ENCODE measurements at places on chromosomes 6 and 20.
A peak's percentile ranks its signal among the peaks of the same experiment; 100 is the strongest.

GRCh38 chr20:23962272-23962671, 26.3 kb downstream of the GGTLC1 start:
- DNase-seq = no peak

DNA sequence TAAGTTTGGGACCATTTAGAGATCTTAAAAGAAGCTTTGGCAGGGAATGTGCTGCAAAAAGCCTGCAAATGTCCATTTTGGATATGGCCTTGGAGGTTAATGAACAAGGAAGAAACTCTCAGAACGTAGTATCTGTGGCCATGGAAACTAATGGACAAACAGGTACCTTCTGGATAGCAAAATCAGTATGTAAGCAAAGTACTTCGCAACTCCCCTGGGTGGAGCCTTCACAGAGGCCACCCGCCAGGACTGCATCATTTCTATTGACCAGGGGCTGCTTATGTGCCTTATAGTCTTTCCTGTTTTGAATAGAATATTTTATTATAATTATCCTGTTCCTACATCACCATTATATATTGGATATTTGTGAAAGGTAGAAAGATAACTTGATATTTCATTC, 510.8 kb upstream of the SYNCRIP start:
- DNase-seq = no peak

DNA sequence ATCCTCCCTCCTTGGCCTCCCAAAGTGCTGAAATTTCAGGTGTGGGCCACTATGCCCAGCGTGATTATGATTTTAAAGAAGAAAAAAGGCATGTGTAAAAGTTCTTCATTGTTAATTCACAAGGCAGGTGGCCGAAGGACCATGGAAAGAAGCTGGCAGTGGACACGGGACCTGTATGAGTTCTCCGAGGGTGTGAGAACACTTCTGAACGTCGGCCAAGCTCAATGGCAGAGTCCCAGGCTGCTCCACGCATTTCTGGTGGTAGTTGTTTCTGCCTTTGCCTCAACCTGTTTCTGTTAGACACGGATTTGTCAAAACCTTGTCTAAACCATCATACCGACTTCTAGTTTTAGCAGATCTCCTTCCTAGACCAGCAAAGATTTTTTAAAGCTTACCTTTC, 36.6 kb downstream of the IL20RA start:
- DNase-seq = no peak

GRCh38 chr6:136786658-136787057, 5.6 kb downstream of the MAP3K5 start:
- no peak for DNase-seq

DNA sequence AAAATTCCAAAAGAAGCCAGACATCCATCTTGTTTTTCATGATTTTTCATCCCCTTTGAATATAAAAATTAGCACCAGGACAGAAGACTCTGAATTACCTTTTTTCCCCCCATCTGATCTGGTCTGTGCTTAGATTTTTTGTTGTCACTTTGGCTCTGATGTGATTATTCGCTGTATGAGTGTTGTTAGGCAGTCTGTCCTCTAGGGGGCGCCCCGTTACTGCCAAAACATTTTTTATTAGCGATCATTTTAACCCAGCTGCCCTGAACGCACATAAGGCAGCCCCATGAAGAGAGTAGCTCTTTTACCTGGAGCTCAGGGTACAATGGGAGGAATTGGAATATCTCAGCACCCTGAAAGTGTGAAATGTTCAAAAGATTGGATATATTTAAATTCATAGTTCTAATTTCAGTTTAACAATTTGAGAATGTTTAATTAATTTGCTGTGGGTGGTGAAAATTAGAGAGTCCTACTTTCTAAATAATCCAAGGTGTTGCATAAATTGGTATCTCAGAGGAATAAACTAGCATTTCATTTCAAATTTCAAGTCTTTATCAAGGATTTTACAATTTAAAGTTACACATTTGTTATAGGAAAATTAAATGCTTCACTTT, 60.8 kb downstream of the PRPH2 start:
- peak; percentile 70 for DNase-seq

DNA sequence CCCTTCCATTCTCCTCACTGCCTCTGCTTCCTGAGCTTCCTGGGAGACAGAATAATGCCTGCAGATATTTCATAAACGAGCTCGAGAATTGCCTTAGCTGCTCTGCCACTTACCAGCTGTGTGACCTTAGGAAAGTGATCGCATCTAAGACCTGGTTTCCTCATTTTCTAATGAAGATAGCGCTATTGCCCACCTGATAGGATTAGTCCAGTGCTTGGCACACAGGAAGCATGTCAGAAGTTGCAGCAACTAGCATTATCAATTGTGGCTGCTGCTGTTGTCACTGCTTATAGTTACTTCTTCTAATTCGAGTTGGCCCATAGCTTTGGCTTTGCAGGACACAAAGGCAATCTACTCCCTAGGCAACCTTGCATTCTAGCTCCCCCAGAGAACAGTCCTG, 305.5 kb upstream of the SGK1 start:
- no peak for DNase-seq

GRCh38 chr6:2859185-2859700, 17.6 kb upstream of the SERPINB1 start:
- DNase-seq = no peak

GRCh38 chr6:151095538-151096254, 144.1 kb upstream of the AKAP12 start:
- DNase-seq = no peak

DNA sequence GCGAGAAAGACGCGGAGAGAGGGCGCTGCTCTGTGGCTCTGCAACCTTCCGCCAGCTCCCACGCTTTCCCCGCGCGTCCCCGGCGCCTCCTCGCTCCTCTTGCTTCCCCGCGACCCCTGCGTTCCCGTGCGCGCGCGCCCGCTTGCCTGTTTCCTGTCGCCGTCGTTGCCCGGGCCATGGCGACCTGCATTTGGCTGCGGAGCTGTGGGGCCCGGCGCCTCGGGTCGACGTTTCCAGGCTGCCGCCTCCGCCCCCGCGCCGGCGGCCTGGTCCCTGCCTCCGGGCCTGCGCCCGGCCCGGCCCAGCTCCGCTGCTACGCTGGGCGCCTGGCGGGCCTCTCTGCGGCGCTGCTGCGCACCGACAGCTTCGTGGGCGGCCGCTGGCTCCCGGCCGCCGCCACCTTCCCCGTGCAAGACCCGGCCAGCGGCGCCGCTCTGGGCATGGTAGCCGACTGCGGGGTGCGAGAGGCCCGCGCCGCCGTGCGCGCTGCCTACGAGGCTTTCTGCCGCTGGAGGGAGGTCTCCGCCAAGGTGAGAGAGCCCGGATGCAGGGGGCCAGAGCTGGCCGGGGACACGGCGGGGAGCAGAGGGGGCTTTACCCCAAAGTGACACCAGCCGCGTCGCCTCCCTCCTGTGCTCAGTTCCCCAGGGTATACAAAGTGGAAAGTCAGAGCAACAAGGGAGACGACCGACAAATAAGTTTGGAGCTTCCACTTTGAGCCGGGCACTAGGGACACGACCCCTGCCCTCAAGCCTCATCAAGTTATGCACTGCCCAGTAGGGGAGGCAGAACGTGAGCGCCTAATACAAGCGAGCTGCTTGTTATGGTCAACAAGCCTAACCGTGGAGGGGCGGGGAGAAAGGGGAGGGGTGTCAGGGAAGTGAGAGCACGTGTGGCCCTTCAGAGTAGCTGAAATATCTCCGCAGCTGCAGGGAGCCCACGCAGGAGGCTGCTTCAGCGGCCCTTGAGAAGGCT, at the start of gene ALDH5A1:
TSS of gene ALDH5A1 (plus strand) at position 149 of the 975 bp plus-strand sequence. CDS start at position 177, 28 bp downstream.
- DNase-seq = peak; percentile 57

GRCh38 chr6:79630883-79631692, at the start of gene SH3BGRL2:
TSS of gene SH3BGRL2 (plus strand) at chr6:79631329. CDS start at chr6:79631462, 133 bp downstream.
- peak; percentile 69 for DNase-seq

DNA sequence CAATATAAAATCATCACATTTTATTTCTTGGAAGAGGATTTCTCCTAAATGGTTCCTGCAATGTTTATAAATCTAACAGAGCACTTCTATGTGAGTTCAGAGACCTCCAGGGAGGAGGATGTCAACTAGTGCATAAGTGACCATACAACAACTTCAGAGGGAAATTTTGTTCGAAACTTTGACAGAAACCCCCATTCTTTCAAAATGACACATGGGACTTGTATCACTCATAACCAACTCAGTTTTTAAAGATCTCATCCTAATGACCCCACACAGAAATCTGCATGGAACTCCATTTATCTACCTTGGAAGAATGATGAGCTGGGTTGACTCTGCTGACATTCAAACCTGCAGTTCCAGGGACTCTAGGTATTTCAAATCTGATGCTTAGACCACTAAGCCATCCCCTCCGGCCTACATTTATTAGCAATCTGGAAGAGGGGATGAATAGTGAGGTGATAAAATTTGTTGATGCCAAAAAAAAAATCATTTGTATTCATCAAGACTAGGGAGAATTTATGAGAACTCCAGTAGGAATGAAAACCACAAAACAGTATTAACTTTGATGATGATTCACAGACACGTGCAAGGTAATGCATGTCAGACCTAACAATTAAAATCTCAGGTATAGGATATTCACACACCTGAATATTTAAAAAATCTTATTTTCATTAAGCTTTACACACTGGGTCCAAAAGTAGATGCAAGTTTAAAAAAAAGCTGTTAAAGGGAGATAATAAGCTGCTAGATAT, 153.0 kb downstream of the REV3L start:
- DNase-seq = no peak

DNA sequence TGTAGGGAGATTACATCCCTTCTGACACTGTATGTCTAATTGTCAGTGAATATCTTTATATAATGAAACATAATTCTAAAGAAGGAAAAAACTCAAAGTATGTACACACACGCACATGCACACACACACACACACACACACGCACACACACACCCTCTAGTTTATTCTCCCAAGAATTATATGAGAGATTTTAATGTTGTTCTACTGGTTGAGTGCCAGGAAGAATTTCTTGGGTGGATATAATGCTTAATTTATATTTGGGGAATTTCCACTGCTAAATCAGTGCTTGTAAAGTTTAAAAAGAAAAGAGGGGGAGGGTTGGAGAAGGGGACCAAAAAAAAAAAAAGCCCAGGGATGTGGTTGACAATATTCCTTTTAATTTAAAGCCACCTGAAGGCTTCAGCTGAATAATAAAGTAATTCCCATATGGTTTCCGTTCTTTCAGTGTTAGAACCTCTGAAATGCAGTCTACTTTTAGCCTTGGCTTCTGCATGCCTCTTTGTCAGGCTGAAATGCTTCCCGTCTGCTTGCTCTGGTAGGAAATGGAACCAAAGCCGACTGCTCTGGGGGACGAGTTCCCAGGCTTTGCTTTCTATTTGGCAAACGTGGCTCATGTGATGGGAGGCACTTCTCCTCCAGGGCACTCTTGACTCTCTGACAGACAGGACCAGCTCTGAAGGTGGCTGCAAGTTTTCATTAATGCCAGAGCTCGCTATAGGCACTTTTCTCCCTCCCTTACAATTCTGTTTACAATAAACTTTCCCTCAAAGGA, 225.4 kb downstream of the PRL start:
- peak; percentile 66 for DNase-seq

DNA sequence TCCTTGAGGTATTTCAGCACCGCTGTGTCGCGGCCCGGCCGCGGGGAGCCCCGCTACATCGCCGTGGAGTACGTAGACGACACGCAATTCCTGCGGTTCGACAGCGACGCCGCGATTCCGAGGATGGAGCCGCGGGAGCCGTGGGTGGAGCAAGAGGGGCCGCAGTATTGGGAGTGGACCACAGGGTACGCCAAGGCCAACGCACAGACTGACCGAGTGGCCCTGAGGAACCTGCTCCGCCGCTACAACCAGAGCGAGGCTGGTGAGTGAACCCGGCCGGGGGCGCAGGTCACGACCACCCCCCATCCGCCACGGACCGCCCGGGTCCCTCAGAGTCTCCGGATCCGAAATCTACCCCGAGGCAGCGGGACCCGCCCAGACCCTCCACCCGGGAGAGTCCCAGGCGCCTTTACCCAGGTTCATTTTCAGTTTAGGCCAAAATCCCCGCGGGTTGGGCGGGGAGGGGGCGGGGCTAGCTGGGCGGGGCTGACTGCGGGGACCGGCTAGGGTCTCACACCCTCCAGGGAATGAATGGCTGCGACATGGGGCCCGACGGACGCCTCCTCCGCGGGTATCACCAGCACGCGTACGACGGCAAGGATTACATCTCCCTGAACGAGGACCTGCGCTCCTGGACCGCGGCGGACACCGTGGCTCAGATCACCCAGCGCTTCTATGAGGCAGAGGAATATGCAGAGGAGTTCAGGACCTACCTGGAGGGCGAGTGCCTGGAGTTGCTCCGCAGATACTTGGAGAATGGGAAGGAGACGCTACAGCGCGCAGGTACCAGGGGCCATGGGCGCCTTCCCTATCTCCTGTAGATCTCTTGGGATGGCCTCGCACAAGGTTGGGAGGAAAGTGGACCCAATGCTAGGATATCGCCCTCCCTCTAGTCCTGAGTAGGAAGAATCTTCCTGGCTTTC, 693 bp downstream of the HLA-F start:
- DNase-seq = peak; percentile 31

GRCh38 chr6:150894191-150894744, 28.8 kb downstream of the MTHFD1L start:
- no peak for DNase-seq

- no peak for DNase-seq
Measured at GRCh38 chr6:1503811-1504210, 105.9 kb upstream of the FOXC1 start.

- no peak for DNase-seq
Measured at GRCh38 chr20:63854069-63854765, 7.1 kb upstream of the ABHD16B start.

GRCh38 chr6:169494038-169494437, 207.8 kb downstream of the WDR27 start:
- no peak for DNase-seq

DNA sequence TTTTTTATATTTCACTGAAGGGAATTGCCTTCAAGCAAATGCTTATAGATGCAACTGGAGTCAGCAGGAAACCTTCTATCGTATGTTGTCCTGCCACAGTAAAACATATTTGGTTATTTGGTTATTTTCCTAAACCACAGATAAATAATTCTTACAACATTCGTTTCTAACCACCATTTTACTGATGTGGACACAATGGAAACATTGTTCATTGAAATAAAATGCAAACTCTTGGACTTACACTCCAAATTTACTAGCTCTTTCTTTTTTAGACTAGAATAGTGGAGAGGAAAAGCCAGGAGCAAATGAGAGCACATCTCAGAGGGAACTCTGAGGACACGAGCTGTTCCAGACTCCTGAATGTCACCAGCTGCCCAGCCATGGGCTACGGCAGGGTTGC, 114.8 kb downstream of the RPS12 start:
- DNase-seq = no peak

DNA sequence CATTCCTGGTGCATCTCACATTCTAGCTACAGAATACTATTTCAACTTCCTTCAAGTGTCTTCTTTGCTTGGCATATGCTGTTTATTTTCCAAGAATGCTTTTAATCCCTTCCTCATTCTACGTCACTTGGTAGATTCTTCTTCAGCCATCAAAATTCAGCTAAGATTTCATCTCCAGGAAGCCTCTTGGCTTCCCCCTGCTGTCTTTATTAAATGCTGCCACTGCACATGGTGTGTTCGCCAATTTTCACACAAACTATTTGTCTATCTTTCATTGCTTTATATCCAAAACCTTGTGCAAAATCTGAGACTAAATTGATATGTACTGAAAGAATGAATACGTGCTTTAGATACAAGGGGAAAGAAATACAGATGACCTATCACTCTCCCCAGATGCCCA, 253.0 kb downstream of the RFPL4B start:
- no peak for DNase-seq

GRCh38 chr20:35226126-35226883, at the start of gene MMP24:
TSS of gene MMP24 (plus strand) at chr20:35226690. CDS start at chr20:35226739, 49 bp downstream.
- DNase-seq = no peak

GRCh38 chr6:108132863-108133262, 33.0 kb upstream of the NR2E1 start:
- DNase-seq = no peak

- DNase-seq = no peak
Measured at GRCh38 chr20:60316476-60317158, 358.4 kb downstream of the CDH26 start.
